NCI-H748 treated with DMSO at 0.1 percent for 48 hours (cell line): ENCODE measurements at places on chromosomes 7 and 10.

GRCh38 chr10:103627111-103627892, 133.8 kb downstream of the NEURL1 start:
- DNase-seq, result no peak

DNA sequence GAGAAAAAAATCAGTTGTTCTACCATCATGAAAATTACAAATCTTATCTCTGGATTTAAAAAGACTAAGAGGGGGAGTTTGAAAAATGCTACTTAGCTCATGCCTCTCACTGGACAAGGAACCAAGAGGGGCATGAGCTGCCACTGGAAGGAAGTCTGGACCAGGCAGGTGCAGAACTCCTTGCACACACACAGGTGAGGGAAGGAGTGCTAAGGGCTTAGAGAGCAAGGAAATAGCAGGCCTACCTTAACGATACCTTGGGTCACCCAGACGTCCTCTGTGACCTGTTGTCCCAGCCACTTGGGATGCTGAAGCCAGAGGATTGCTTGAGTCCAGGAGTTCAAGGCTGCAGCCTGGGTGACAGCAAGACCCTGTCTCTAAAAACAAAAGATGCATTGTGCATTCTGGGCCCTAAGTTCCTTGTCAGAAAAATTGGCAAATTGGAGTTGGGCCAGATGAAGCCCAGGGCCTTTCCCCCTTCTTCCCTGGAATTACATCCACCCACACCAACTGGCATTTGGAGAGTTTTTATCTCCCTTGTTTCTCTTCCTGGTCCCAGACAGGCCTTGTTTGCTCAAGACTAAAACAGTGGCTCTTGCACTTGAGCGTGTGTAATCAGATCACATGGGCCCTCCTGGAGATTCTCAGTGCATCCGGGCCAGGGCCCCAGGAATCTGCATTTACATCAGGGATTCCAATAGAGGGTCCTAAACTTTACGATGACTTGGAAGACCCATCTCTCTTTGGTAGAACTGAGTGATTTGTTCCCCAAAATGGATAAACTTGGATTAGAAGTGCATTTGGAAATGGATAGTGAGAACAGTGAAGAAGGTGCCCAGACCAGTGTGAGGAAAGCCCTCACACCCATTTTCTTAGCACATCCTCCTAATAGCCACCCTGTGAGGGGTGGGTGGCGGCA, 3.0 kb downstream of the DDIT4 start:
- no peak for DNase-seq

GRCh38 chr7:101935521-101936141, 118.2 kb downstream of the CUX1 start:
- no peak for DNase-seq

DNA sequence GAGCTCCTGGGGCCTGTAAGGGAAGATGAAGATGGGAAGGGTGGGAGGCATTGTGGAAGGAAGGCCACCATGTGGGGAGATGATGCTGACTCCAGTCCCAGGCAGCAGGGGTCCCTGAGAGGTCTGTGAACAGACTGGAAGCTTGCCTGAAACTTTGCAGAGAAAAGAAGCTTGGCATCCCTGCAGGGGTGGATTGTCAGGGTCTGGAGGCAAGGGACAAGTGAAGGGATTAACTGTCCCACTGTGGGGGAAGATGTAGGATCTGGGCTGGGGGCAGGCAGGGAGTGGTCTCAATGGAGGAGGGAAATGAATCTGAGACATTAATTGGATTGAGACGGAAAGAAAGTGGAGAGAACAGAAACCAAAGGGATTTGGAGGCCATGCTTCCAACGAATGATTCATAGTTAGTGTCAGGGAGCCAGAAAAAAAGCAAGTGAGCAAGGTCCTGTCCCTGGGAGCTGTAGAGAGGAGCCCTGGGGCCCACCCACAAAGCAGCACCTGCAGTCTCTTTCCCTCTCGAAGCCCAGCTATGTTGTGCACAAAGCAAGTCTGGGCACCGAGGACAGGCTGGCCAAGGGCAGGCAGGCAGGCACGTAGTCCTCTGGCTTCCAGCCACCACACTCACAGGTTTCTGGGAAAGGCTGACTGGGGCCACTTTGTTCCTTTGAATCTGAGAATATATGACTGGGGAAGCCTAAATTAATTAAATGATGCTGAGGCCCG, 4.7 kb upstream of the SLC18A3 start:
- no peak for DNase-seq

DNA sequence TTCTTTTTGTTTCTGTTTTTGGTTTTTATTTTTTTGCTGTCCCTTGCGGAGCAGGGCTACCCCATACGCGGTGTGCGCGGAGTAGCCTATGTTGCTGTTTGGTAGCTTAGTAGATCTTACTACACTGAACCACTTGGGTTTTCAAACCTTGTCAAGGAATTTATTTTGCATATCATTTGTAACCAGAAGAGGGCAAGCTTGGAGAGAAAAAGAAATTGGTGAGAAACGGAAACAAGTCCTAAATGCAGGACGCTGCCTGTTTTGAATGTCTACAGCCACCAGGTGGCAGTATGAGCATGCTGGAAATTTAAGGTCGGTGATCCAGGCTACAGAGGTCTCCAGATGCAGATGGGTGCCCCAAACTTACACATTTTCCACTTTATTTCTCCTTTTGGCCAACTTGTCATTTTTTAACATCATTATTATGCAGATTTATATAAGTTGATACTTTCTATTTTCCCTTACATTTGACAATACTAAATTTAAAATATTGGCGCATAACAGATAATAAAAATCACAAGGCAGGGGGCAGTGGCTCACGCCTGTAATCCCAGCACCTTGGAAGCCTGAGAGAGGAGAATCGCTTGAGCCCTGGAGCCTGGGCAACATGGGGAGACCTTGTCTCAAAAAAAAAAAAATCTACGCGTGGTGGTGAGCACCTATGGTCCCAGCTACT, 15.3 kb upstream of the TRA2A start:
- peak; percentile 79 for DNase-seq

DNA sequence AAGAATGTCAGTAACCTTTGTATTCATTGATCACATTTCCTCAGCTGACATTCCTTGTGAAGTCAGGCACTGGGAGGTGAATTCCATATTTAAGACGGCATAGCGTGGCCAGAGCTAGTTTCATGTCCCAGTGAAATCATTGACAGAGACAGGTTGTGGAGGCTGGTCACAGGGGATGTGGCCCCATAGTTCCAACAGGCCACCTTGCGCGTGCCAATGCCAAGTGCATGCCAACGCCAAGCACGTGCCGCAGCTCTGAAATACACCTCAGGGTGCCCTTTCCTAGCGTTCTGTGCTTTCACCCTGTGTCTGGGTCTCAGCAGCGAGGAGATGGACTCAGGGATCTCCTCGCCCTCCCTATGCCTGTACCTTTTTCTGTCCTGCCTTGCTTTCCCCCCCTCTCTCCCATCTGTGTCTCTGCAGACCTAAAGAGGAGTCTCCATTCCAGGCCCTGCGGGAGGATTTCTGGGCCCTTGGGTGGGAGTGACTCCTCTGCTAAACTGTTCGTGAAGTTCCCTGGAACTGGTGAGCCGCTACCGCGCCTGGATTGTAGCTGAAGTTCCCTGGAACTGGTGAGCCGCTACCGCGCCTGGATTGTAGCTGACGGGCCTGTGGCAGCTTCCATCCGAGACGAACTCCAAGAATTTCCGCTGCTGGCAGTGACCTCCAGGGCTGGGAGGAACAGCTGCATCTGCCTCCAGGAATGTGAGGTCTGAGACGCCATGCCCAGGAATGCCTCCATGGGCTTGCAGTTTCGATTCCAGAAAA, 19.7 kb downstream of the AQP1 start:
- DNase-seq, result no peak

DNA sequence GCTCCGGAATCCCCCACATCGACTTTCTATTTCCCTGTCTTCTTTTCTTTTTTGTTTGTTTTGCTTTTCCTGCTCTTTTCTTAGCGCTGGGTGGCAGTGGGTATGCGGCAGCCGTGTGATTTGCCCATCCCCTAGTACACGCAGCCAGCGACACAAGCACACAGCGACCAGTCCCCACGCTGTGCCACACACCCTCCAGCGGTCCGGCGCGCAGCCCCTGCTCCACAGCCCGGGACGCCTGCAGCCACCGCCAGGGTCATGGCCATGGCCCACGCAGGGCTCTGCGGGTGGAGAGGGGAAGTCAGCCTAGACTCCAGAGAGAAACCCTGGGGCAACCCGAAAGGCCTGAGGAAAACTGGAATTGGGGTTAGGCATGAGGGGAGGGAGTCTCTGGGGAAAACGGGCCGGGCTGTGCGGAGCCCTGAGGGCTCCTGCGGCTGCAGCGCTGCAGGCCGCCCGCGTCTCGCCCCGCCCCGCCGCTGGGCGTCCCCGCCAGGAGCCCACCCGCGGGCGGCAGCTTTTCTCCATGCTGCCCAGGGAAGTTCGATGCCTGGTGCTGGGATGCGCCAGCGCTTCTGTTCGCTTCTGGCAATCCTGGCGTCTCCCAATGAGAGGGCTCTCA, 2.5 kb downstream of the CHRM2 start:
- DNase-seq, result no peak

GRCh38 chr7:66558660-66559465, 69.8 kb upstream of the KCTD7 start:
- no peak for DNase-seq

DNA sequence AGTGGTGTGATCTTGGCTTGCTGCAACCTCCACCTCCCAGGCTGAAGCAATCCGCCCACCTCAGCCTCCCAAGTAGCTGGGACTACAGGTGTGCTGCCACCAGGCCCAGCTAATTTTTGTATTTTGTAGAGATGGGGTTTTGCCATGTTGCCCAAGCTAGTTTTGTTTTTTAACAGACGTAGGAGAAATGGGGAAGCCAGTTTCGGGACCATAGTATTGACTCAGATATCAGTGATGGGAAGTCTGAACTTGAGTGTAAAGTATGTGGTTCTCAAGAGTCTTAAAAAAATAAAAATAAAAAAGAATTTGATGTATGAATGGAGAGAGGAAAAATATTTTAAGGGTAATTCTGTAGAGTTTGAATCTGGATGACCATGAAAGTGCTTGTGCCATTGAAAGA, 34.2 kb downstream of the SP4 start:
- DNase-seq, result no peak

DNA sequence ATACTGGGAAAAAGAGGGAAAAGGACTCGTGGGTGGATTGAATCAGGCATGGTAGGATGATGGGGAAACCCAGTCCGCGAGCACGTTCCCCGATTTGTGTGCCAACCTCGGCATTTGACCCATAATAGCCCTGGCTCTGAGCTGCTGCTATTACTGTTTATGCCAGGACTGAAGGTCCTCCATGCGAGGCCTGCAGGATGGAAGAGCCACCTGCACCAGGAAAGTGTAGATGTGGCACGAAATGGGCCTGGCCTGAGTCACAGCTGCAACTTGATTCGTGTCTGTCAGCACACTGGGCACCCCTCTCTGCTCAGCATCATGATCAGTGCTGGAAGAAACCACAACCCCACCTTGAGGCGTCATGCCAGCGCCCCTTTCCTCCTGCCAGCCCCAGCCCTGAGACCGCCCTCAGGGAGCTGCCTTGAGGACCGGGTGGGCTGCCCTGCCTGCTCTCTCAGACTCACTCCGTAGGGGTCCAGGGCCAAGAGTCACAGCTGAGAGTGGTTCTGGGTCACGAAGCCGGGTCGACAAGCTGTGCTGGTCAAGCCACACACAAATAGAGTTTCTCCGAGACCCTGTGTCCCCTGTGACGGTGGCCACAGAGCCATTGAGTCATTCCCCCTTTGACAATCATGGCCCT, 74.4 kb downstream of the CHST15 start:
- no peak for DNase-seq

DNA sequence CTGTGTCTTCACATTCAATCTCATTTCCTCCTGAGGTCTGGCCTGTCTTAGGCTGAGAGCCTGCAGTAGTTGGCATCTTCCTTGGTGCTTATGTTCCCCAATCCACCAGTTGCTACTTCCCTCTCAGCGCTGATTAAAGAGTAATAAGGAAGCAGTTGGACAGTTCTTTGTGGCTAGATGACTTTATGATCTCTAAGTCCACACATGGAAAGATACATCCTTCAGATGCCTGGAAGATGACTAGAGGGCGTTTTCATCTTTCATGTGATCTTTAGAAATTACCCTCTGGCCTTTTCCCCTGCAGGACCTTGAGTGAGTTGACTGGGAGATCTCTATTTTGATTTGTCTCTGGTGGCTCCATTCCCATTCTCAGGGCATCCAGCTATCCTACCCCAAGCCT, 204.5 kb downstream of the GRM3 start:
- no peak for DNase-seq

- no peak for DNase-seq
These were observed 232.7 kb downstream of the ADAM12 start for GRCh38 chr10:126155528-126155927.

GRCh38 chr7:154873500-154874121, 129.3 kb downstream of the PAXIP1 start:
- DNase-seq, result no peak

DNA sequence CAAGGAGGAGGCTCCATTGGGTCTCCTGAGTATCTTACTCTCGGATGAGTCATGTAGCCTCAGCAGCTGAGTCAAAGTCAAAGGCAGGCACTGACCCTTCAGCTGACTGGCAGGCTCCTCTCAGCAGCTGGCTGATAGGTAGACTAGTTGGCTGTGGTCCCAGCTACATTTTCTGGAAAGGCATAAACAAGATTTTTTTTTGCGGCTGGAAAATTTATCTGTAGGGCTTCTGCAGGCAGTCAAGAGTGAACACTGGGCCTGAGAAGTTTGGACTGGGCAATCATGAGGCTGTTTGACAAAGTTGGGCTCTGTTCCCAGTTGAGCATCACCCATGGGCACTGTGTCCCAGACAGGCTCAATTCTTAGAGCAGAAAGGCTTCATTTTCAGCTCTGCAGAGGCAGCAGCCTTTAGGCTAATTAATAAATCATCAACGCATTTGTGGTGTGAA, 796.2 kb downstream of the CCSER2 start:
- no peak for DNase-seq

GRCh38 chr7:134602881-134603451, 43.7 kb upstream of the BPGM start:
- DNase-seq, result no peak

DNA sequence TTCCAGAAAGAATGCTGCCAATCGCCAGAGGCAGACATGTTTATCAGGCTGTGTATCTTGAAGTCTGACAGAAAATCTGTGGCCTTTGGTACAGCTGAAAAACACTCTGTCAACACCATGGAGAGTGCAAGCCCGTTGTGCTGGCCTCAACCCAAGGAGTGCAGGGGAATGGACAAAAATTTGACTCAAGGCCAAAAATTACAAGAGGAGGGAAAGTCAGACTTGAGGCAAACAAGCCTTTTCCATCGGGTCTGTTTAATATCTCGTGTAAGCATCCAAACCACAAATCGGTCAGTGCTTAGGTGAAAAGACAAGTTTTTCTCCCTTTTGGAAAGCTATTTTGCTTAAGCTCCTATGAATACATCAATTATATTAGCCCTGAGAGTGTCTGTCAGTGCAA, 305.3 kb upstream of the NFE2L3 start:
- no peak for DNase-seq

GRCh38 chr7:83546586-83546985, 102.4 kb downstream of the SEMA3E start:
- no peak for DNase-seq

DNA sequence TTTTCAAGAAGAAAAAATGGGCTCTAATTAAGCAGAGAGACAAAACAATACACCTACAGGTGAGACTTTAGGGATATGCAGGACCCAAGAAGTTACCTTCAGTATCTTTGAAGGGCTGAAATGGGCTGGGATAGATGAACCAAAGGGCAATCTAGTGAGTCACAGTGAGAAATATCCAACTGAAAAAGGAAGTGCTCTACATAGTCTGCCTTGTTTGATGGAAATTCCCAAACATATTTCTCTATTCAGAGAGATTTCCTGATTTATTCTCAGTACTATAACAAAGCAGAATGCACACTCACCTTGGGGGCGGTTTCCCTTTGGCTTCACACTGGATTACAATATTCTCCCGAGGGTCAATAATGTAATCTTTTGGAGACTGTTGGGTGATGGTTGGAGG, 104.1 kb upstream of the LAMB4 start:
- no peak for DNase-seq

- DNase-seq, result no peak
These were observed 201.7 kb downstream of the PHF14 start for GRCh38 chr7:11175371-11175770.
